Myocyte (in vitro differentiated cells): ENCODE measurements at places on chromosomes 3 and 15.
A peak's percentile ranks its signal among the peaks of the same experiment; 100 is the strongest.

DNA sequence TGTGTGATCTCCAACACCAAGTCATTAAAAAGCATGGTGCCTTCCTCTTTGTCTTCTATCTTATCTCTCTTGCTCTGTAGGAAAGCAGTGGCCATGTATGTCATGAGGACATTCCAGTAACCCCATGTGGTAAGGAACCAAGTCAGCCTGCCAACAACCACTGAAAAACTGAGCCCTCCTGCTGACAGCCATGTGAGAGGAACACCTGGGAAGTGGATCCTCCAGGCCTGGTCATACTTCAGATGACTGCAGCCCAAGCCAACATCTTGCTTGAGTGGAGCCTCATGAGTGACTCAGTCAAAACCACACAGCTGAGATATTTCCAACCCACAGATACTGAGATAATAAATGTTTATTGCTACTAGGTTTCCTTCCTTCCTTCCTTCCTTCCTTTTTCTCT, 597.3 kb downstream of the ZIC1 start:
- DNase-seq: peak; percentile 90

DNA sequence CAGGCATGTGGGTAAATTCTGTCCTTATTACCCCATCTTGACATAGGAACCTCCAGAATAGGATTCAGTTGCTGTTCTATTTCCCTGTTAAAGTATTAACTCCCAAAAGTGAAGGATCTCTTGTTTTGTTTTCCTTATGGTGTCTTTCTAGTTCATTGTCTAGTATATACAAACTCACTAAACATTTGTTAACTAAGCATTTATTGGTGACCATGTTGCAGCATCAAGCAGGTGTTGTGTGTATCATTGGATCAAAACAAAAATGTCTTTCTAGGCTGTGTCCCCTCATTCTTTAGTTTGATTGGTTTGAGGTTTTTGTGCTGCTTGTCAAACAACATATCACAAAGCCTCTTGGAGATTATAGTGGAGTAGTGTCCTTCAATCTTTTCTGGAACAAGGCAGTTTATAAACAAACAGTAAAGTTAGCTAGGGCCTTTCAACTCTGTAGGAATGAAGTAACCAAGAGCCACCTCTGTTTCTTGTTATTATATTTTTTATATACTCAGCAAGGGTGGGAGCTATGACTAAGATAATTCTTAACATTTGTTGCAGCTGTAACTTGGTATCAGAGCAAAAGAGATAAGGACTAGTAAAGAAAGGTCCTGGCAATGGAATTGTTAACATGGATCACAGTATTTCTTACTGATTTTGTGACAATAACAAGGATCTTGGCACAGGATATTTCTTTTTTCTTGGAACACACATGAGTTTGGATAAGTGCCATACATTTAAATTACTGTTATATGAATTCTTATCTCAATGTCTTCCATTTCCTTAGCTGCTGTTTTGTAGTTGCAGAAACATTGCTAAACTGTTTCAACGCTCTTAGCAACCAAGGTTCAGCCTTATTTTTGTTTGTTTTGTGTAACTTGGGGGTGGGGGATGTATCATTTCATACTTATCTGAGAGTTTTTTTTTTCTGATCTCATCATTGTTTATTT, 49.3 kb downstream of the TMOD3 start:
- DNase-seq: peak; percentile 24

- DNase-seq: no peak
Observed at GRCh38 chr3:15368561-15369135, 36.3 kb upstream of the SH3BP5 start.

DNA sequence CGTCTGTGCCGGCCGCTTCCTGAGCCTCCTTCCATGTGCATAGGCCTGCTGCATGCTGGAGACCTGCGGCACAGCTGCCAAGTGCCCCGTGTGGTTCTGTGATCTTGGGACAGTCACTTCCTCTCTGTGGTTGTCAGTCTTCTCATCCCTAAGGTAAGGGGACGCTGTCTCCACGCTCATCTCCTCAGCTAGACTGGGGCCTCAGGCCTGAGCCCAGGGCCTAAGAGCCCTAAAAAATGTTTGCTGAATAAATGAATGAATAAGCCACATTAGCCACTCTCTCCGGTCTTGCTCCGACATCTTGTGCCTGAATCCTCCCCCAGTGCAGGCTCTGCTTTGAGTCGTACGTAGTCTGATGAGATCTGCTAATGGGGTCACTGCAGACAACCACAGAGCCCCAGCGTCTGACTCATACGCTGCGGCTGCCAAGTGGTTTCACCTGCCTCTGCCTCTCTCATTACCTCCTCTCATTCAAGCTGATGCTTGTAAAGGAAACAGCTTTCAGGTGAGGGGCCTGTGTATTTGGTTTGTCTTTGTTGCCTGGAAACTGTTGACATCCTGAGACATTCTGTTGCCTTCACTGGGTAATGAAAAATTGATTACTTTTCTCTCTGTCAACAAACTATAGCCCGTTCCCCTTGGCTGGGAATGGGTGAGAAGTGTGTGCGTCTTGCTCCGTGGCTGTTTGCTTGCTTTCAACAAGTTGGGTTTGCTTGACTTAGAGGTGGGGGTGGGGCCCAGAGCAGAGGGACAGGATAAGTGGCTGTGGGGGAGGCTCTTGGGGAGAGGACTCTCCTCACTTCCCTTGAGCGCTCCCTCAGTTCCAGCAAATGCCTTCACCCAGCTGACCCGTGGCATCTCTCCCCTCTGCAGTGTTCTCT, 15.9 kb downstream of the RPLP1 start:
- peak; percentile 69 for DNase-seq

DNA sequence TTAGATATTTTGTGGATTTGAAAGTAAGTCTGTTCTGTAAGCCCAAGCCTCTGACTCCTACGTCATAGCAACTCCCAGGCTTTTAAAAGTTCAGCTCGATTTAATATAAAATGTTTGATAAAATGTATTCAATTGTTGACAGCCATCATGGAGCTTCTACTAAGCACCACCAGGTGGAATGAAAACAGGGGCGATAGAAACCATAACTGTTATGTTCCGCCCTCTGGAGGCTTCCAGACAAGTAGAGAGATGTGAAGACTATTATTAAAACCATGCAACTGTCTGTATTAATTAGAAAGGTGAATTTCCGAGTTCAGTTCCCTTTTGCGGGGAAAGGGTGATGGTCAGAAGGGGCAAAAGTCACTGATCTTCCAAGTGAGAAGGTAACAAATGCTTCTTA, 292.2 kb downstream of the NR2F2 start:
- DNase-seq: no peak

- DNase-seq: no peak
Observed at GRCh38 chr3:178512647-178513046, 23.6 kb upstream of the KCNMB2 start.

DNA sequence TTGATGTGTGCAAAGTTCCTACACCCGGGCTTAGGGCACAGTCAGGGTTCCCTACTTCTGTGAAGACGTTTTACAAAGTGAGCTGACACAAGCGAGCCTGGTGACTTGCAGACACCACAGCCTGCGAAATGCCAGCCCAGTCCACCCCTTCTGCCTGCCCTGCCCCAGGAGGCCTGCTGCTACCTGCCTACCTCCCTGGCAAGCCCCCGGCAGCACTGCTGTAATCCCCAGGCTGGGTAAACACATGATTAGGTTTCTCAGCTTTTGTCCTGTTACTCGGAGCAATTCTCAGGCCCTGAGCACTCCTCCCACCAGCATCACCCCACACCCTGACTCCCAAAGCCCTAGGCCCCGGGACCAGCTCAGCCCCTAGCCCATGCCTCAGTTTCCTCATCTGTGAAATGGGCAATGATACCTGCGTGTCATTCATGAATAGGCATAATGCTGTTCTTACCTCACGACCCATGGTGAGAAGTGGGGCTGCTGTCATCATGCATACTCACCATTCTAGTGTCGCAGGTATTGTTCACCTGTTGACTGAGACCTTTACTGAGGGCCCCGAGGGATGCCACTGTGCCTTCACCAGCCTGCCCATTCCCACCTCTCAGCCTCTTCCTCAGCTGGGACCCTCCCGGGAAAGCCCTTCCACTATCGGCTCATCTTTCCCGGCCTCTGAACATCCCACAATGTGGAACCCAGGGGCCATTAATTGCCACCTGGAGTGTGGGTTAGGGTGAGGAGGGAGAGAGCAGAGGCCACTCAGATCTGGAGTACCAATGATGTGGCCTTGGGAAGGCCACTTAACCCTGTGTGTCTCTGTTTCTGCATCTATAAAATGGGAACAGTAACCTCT, 31.5 kb upstream of the SLC6A6 start:
- no peak for DNase-seq

- no peak for DNase-seq
Observed at GRCh38 chr3:46480491-46481195, 15.9 kb upstream of the LTF start.

GRCh38 chr3:139107424-139108252, 62.9 kb upstream of the PRR23C start:
- no peak for DNase-seq

GRCh38 chr3:109685084-109686079, 348.0 kb upstream of the DPPA4 start:
- peak; percentile 95 for DNase-seq

DNA sequence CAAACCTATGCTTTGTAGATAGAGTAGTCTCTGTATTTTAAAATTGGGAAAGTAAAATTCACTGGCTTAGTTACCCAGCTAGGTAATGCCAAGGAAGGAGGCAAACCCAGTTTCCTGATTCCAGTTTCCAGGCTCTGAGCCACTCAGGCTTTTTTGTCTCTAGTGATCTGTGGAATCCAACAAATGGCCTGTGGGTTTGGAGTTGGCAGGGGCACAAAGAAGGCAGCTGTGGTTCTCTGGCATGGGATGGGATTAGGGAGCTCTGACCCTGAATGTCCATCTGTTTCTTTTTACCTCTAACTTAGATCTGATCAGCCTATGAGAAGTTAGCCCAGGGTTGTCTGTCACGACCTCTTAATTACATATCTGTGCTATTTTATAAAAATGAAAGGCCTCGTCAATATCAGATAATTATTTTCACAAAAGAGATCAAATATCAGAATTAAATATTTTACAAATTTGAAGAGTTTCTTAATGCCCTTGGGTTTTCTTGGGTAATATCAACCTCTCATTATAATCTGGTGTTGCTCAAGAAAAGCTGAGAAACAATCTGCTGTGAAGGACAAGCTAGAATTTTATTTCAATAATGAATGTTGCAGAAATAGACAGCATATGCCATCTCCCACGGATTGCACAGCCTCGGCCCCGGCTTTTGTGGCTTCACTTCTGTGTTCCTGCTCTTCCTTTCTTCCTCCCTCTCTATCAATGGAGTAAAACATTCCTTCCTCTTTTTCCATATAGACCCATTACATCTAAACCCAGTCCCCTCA, 63.7 kb upstream of the DAZL start:
- DNase-seq: peak; percentile 93

GRCh38 chr15:77547801-77548588, 84.7 kb downstream of the LINGO1 start:
- DNase-seq: no peak

- no peak for DNase-seq
Observed at GRCh38 chr3:102570511-102570910, 135.7 kb downstream of the ZPLD1 start.

DNA sequence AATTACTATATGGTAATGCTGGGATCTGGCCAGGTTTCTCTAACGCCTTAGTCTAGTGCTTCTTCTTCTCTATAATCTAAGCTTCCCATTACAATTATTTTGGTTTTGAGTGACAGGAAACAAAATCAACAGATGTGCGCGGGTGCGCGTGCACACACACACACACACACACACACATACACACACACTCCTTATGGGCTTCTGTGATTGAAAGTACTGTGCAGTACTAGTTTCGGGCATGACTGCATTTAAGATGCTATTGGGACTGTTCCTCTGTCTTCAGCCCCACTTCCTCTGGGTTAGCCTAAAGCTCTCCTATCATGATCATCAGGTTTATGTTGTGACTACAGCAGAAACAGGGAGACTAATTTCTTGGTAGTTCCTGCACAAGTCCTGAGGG, 32.2 kb downstream of the EPHB1 start:
- no peak for DNase-seq

DNA sequence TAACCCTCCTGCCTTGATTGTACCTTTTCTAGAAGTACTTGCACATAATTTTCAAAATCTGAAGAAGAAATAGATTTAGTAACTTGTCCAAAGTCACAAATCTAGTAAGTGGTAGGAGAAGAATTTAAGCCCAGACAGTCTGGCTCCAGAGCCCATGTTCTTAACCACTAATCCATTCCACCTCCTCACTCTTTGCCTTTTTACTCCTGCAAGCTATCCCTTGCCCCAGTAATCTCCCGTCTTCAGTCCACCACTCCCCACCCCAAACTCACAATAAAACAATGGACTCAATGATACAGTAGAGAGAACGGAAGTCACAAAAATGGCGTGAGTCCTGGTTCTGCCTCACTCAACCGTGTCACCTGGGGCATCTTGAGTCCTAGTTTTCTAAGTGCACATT, 48.7 kb downstream of the SETMAR start:
- no peak for DNase-seq

DNA sequence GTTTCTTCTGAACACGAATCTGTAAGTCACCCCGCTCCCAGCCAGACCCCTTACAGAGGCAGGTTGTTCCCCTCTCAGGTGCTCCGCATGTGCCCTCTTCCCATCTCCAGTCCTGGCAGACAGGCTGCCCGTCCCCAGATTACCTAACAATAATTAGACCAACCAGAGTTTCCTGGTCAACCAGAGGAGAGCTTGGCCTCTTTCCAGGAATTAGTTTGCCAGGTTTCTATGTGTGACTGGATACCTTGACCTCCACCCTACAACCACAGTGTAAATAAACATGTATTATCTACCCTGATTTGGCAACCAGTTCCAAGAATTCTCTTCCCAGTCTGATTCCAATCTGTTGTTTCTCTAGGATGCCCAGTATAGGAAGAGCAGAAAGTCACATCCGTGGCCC, 178.0 kb upstream of the UMPS start:
- DNase-seq: no peak

GRCh38 chr3:13272831-13273603, 147.1 kb downstream of the NUP210 start:
- DNase-seq: no peak

GRCh38 chr15:58551084-58551763, 119.4 kb downstream of the LIPC start:
- peak; percentile 43 for DNase-seq

GRCh38 chr3:87627316-87627715, 350.9 kb upstream of the POU1F1 start:
- peak; percentile 2 for DNase-seq

DNA sequence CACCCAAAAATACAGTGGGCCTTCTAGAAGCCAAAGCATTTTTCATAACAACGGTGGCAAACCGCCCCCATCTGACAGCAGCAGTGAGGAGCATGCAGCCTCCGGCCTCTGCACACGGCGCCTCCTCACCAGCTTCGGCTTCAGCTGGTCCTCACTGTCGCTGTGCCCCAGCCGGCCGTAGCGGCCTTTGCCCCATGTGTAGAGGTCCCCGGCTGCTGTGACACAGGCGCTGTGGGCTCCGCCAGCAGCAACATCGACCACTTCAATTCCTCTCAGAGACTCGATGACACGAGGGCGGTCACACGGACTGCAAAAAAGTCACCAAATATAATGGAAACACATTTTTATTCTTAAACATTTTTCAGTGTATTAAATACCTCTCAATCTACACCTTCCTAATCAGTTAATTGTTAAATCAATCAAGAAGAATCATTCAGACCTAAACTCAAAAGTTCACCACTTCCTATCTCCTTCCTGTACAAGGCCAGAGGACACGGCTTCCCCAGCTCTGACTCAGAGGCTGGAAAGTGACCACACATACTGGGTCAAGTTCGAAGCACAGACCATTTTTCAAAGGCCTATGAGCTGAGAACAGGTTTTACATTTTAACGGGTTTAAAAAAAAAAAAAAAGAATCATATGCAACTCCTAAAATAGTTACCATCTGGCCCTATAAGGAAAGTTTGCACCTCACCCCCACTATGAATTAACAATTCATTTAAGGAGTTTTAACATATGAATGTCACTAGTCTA, 33.6 kb upstream of the OCA2 start:
- DNase-seq: peak; percentile 62
